ENCODE measurements at places on chromosomes 16 and 17. TPM values are rescaled to one million over a fixed set of nuclear protein-coding genes. Genes with fewer than 3 reads are reported as not detected.

GRCh38 chr17:74810699-74811485, 34.7 kb upstream of the NAT9 start:
- no peaks in the 10 kb centered on the region for H3K27me3 ChIP-seq
- no peak for DNase-seq
- H3K27ac ChIP-seq, result no peak overlapping the region

- no peaks in the 10 kb centered on the region for H3K36me3 ChIP-seq
- no peak overlapping the region for H3K27ac ChIP-seq
- H3K27me3 ChIP-seq, result no peaks in the 10 kb centered on the region
- DNase-seq, result no peak
- H3K4me1 ChIP-seq, result peaks cover 19% of the 10 kb centered on the region
Measured at GRCh38 chr16:67463059-67463458, 17.9 kb downstream of the ATP6V0D1 start.

DNA sequence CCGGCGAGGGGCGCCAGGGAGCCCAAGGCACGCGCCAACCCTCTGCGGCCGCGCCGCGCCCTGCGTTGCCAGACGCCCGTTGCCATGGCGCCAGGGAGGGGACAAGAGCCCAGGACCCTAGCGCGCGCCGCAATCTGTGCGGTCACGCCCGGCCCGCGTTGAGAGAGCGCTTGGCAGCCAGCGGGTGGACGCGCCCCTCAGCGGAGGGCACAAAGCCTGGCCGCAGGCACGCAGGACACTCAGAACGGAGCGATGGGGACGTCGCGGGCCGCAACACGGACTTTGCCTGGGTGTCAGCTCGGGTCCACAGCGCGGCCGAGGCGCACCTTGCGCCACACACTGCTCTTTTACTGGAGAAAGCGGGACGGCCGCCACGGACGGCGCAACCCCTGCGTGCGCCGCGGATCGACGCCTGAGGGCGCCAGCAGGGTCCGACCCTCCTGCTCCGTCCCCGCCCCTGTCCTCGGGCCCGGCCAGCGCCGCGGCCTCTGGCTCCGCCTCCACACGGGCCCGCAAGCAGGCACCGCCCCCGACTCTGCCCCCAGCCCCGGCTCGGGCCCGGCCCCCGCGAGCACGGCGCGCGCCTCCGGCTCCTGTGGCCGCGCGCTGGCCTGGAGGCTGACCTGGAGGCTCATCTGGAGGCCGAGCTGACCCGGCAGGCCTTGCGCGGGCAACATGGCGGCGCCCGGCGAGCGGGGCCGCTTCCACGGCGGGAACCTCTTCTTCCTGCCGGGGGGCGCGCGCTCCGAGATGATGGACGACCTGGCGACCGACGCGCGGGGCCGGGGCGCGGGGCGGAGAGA, at the start of gene GFER:
TSS of gene GFER (plus strand) at position 650 of the 803 bp plus-strand sequence. CDS start at position 676, 26 bp downstream.
- DNase-seq, result peak; percentile 96
- H3K4me3 ChIP-seq, result peak within 1 kb of the TSS; percentile 80
- H3K4me1 ChIP-seq, result peaks cover 4% of the 10 kb centered on the region
- no peaks in the 10 kb centered on the region for H3K36me3 ChIP-seq
- H3K27me3 ChIP-seq, result peaks cover 49% of the 10 kb centered on the region

The EVPL gene
- not detected for total RNA-seq

DNA sequence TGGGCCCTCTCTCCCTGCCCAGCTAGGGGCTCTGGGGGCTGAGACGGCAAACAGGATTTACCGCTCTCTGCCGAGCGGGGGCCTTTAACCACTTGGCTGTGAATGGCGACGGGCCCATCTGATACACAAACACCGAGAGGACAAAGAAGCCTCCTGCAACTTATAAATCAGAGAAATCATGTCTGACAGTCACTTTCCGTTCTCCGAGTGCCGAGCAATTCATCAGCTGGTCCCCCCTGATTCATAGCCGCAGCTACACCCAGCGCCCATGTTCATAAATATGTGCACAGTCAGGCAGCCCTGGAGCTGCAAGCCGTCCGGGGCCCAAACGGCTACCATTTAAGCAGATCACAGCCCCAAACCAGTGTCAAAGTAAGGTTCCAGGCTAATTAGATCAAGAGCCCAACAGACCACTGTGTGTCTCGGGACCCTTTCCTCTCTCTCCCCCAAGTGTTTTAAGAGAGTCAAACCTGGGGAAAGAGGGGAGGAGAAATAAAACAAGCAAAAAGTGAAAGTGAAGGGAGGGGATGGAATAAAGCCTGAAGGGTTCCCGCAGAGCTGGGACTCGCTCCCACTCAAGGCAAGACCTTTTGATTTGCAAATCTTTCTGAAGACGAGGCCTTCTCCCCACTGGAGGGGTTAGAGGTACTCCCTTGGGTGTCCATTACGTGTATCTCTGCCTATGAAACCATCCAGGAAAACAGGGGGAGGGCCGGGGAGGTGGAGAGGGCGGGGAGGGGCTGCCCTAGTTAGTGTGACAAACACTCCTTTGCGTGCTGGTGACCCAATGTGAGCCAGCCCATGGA, 154.7 kb downstream of the C16orf78 start:
- DNase-seq, result peak; percentile 18
- H3K4me3 ChIP-seq, result no peak overlapping the region
- peaks cover 25% of the 10 kb centered on the region for H3K4me1 ChIP-seq
- peak overlapping the region; percentile 54 for H3K27ac ChIP-seq
- no peaks in the 10 kb centered on the region for H3K36me3 ChIP-seq
- H3K27me3 ChIP-seq, result no peaks in the 10 kb centered on the region
